ENCODE measurements at places on chromosomes 4 and X.
A peak's percentile ranks its signal among the peaks of the same experiment; 100 is the strongest.

- no peak for DNase-seq
Measured at GRCh38 chr4:86452422-86452891, 92.6 kb upstream of the MAPK10 start.

DNA sequence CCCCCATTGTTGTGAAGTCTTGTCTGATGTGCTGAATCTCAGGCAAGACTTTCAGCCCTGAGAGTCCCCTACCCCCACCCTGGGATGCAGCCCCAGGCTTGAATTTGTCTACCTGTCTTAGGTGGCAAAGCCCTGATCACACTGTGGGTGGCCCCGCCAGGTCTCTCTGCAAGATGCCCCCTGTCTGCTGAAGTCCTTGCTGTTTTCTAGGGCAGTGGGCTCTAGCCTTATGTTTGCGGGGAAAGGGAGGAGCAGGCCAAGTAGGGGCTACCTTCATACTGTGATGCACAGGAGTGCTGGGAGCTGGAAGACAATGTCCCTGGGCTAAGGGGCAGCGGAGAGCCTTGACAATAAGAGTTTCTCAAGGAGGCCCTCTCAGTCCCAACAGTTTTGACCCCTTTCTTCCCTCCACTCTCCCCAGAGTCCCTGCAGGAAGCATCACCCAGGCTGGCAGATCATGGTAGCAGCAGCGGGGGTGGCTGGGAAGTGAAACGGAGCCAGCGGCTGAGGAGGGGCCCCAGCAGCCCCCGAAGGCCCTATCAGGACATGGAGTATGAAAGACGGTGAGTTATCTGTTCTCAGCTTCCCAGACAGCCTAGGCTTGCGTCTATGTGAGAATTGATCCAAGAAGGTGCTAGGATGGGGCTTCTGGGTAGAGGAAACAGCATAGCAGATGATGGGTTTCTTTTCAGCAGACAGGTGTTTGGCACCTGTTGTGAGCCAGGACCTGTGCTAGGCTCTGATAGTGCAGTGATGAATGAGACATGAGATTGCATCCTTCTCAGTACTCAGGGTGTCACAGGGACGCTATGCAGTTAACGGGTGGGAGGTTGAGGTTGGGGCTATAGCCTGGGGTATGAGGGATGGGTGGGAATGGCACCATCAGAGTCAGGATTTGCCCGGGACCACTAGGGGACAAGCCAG lies 2.2 kb downstream of the RBM10 start:
- no peak for DNase-seq

DNA sequence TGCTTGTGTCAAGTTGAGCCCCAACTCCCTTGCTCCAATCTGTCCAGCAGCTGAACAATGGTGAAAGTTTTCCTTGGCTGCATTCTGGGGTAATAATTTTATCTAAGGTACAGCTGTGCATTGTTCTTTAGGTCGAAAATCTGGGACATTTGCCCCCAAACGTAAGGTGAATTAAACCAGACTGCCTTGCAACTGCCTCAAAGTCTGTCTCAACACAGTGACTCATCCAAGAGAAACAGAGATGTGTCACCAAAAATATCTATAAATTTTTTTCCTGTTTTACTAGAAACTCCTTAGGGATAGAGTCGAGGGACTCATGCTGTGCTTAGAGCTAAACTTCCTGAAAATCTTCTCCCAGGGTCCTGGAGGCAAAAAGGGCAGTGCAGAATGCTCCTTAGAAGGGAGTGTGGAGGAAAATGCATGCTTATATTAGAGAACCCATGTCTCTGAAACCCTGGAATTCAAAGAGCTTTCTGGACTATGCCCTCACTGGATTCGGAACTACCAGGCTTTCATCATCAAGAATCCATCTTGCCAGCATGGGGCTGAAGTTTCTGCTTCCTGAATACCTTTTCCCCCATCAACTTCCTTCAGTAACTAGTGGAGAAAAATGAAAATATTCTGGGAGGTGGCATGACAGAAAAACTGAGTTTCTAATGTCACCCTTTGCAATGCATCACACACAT lies 115.7 kb downstream of the PALLD start:
- DNase-seq: no peak

DNA sequence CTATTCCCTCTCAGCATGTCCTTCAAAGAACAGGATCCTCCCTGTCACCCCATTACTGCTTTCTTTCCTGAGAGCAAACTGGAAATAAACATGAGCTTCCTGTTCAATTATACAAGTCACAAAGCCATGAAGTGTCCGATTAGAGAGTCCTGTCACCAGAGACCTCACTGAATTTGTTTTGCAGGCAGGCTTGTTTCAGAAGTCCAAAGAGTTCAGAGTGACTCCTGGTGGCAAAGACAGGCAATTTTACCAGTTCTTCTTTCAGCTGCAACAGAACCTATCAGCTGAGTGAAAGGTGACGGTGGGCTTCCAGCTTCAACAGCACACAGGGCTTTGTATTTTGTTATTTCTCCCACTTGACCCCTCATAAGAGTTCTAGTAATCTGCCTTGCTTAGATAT lies 6.4 kb downstream of the ELK1 start:
- DNase-seq: no peak

GRCh38 chr4:33268776-33269175 lies 2548.6 kb downstream of the PCDH7 start:
- no peak for DNase-seq

GRCh38 chr4:142824368-142824767 lies 21.7 kb downstream of the INPP4B start:
- no peak for DNase-seq

DNA sequence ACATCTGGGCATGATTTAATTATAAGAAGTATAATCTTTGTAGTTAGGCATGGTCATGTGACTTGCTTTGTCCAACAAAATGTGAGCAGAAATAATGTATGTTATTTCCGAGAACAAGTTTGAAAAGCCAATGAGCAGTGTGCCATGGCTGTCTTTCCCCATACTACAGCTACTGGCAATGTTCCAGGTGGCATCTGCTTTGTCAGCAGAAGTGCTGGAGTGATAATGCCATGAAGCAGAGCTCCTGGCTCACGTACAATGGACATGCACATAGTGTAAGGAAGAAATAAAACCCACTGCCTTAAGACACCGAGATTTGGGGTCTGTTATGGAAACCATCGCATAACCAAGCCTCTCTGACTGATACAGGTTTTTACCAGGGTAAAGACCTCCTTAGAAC lies 212.6 kb upstream of the RASGEF1B start:
- no peak for DNase-seq

DNA sequence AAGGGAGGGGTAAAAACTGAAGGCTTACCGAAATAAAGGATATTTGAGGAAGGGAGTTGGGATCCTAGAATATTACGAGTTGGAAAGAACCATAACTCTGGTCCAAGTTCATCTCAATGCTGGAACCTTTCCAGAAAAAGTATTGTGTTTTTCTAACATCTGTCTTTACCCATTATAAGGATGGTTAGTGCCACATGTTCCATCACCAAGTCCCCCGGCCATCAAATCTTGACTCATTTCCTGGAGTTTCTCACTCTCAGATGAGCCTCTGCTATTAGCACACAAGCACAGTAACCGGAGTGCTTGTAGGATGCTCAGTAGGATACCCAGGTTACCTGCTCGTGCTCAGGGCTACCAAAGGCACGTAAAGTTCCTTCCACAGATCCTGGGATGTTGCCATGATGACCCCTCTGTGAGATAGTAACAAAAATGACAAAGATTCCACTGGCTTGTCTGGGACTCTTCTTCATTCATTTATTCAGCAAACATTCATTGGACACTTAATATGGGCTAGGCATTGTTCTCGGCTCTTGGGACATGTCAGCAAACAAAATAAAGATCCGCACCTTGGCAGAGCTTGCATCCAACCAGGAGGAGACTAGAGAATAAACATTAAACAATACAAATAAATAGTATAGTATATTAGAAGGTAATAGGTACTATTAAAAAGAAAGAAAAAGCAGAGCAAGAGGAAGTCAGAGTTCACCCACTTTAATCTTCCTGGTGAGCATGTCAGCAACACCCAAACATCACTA lies 36.3 kb downstream of the PKD2 start:
- DNase-seq: no peak

DNA sequence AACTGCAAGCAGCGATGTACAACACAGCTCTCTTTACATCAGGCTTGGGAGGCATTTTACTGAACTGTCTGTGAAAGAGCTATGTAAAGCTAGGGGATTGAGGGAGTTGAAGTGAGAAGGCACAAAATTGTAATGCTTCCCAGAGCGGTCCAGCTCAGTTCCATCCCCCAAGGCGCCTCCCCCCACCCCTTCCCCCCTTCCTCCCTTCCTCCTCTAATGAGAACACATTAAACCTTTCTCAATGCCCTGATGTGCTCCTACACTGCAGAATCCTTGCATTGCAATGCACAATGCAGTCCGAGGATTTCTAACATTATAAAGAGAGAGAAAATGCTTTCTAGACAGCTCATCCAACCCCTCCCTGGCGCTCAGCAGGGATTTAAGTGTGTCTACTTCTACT lies 73.9 kb downstream of the CXXC4 start:
- DNase-seq: no peak

- DNase-seq: no peak
Measured at GRCh38 chr4:99468889-99469288, 33.7 kb upstream of the ADH7 start.

DNA sequence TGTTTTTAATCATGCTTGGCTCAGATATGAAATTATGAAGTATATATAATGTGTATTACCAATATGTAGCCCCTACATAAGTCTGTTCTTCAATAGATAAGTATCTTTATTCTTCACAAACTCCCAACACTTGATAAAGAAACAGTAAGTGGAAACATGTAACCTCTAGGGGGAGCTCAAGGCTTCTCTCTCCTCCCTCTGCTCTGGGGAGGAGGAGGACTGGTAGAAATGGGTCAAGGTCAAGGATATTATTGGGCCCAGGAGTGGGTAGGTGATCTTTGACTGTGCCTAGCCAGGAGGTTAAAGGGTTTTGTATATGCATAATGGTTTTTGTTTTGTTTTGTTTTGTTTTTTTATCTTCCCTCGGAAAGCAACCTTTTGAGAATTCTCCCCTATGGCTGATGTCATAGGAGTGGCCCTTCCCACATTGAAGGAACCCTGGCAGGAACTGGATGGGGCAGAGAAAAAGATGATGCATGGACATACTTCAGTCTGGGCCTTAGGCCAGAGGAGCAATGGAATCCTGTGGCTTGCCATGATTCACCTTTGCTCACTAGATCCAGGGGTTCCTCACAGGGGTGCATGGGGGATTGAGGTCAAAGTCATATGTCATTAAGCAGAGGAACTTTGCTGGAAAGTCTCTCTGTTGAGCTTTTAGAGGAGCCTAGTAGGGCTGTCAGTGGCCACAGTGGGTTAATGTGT lies 460.3 kb downstream of the MID1IP1 start:
- peak; percentile 1 for DNase-seq

- DNase-seq: no peak
Measured at GRCh38 chr4:78779280-78779679, 3.1 kb downstream of the BMP2K start.

GRCh38 chrX:154730253-154730891 lies 20.5 kb downstream of the GAB3 start:
- DNase-seq: no peak

GRCh38 chrX:51902510-51903050 lies 9.2 kb downstream of the MAGED1 start:
- DNase-seq: no peak

GRCh38 chr4:77697860-77698590 lies 92.4 kb downstream of the CXCL13 start:
- DNase-seq: no peak

GRCh38 chr4:177374966-177375365 lies 65.3 kb downstream of the NEIL3 start:
- DNase-seq: no peak

DNA sequence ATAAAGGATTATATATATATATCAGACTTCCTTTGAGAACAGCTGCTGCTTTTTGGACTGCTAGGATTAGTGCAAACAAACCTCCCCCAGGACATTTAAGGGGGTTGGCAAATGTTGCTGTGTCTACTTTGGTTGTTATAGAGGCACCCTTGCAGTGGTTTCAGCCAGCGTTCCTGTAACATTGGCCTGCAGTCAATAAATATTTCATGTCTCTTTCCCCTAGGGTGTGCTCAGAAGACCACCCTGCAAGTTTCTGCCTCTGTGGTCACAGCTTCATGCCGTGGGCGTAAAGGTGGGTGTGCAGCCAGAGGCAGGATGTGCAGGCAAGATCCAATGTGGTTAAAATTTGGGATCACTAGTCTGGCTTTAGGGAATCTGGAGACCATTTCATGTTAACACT lies 28.9 kb downstream of the FGF5 start:
- DNase-seq: no peak

DNA sequence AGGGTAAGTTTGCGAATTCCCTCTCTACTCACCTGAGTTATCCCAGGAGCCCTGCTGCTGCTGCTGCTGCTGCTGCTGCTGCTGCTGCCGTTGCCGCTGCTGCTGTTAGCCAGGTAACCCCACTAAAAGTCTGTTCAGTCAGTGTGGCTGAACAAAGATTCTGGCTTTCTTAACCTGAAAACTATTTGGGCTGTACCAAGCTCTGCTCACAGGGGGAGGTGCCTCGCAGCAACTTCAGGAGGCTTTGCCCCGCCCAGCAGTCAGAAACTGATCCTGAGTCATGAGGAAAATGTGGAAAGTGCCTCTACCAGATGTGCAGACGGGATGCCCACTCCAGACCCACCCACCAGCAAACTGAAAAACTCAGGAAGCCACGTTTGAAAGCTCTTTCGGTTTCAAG lies at the start of gene CAPN6:
CAPN6 (minus strand) TSS at position 145 of the 400 bp plus-strand sequence. CDS start 6,547 bp downstream, outside the sequence.
- no peak for DNase-seq

DNA sequence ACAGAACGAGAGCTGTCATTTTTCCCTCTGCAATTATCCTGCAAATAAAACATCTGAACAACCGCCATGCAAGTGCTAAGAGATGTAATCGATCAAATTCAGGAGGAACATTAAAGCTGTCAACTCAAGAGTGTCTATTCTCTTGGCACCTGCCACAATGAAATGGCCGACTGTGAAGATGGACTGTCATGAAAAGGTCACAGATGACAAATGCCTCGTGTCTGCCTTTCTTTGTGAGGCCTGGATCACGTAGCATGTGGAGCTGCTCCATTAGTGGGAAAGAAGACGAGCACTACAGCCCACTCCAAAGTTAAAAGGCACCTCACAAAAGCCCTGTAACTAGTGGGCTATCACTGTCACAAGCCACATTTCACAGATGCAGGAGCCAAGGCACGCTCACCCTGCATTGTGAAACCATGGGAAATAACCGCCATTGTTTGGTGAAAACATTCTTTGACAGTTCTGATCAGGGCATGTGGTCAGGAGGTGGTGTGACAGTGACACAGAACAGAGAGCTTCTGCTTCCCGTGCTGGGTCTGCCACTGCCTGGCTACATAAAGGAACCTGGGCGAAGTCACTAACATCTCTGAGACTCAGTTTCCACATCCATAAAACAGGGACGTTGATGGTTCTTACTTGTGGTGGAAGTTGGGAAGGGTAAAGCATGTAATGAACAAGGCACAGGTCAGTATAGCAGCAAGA lies 98.9 kb downstream of the EVC2 start:
- DNase-seq: no peak

DNA sequence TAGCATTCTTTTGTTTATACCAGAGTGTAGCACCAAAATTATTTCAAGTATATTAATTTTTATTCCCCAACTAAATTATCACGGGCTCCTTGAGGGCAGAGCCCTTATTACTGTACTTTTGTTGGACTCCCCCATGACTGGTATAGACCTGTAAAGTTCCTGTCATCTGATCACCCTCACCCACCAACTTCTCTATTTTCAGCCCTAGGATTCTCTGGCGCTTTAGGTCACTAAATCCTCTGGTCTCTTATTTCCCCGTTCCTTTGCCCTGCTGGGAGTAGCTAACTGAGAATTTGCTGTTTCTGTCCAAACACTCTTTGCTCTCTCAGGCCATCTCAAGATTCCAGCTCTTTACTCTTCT lies 3.2 kb upstream of the XKRX start:
- DNase-seq: no peak

Data from neural crest cell (in vitro differentiated cells).